ENCODE measurements at places on chromosomes 12 and 14. TPM values are rescaled to one million over a fixed set of nuclear protein-coding genes. Genes with fewer than 3 reads are reported as not detected.

DNA sequence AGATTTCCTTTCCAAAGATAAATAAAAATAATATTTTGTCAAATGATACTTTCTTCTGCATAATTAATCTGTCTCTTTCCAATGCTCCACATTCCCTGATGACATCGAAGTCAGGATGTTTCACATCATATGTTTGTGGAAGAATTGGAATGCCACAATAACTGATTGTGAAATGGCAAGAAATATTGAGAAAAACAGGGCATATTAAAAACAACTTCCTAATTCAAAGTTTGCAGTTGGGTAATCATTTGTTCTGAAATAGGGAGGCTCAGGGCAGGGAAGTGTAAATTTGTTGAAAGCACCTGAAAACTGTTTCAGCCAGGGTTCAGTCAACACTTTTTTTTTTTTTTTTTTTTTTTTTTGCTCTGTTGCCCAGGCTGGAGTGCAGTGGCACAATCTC, 50.7 kb downstream of the BCAT1 start:
- peaks cover 20% of the 10 kb centered on the region for H3K4me1 ChIP-seq
- H3K4me3 ChIP-seq: no peak overlapping the region
- no peak for DNase-seq
- no peak overlapping the region for H3K27ac ChIP-seq

DNA sequence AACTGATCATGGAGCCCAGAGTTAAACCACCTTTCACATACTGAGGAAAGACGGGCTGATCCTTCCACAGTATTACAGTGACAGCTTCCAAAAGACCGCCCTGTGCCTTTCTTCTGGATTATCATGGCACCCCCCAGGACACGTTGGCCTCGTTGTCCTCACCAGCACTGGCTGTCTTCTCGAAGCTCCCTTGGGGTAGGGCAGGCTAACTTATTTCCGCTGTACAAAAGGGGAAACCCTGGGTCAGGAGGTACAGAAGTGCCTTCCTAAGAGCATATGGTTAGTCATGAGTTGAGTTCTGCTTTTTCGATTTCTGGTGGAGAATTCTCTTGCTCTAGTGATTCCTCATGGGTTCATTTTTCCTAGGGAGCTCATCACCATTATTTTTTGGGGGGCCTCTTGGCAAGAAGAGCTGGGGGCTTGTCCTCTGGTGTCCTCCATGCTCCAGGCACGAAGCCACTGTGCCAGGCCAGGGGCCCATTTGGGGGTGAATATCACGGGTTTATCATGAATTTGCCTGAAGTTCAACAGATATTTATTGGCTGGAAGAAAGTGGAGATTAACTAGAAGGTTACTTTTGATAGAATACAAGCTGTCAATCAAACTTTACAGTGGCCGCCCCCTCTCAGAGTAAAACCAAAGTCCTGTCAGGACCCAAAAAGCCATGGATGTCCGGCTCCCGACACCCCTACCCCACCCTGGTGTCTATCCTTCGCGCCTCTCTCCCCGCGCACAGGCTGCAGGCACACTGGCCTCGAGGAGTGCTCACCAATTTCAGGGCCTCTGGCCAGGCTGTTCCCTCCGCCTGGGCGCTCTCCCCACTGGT, 8.8 kb upstream of the TRAF3 start:
- H3K27ac ChIP-seq: no peak overlapping the region
- no peaks in the 10 kb centered on the region for H3K27me3 ChIP-seq
- peaks cover 8% of the 10 kb centered on the region for H3K4me1 ChIP-seq
- no peak for DNase-seq

LGR5 gene
- not detected for total RNA-seq

DNA sequence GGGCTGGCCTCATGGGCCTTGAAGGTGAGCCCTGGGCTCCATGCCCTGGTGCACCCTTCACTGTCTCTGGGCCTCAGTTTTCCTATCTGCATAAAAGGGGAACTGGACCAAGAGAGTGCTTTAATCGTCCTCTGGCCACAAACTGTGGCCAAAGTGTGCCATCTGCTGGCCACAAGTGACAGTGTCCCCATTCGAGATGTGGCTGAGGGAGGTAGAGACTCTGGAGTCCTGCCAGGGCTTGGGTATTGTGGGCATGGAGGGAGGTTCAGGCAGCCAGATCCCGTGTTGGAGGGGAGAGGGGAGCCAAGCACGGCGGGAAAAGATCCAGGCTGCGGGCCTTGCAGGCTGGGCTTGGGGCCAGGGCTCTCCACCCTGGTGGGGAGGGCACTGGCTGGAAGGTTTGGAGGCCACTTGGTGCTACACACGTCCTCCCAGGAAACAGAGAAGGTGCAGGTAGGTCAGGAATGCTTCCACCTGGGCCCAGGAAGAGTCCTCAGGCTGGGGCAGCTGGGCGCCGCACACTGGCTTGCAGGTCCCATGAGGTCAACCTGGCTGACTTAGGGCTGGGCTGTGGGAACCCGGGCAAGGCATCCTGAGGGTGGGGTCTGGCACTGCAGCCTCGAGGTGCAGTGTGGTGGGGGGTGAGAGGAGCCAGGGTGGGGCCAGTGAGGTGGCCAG, 7.3 kb upstream of the KIF26A start:
- no peak overlapping the region for H3K4me3 ChIP-seq
- peaks cover 14% of the 10 kb centered on the region for H3K27me3 ChIP-seq
- peaks cover 2% of the 10 kb centered on the region for H3K36me3 ChIP-seq

DNA sequence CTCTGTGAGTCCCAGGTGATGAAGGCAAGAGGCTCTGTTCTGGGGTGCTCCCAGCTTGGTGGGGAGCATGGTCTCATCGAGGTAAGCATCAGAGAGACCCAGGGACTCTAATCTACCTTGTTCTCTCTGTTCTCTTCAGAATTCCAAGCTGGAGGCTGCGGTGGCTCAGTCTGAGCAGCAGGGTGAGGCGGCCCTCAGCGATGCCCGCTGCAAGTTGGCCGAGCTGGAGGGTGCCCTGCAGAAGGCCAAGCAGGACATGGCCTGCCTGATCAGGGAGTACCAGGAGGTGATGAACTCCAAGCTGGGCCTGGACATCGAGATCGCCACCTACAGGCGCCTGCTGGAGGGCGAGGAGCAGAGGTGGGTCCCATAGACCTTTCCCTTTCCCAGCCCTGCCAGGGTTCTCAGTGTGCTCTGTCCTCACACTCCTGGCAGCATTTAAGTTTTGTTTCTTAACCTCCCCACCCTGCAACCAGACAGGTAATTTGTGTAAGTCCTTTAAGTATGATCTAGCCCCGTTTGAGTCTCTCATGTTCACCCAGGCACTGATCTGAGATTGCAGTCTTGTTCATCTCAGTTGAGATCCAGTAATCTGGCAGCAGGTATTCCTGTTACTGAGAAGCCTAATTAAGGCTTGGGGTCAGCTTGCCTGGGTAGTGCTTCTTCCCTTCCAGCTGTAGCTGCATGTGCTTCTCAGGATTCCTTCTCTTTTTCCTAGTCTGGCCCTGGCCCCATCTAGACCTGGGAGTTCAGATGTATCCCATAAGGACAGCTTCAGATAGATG, 14.8 kb upstream of the KRT81 start:
- H3K36me3 ChIP-seq: no peaks in the 10 kb centered on the region
- H3K4me3 ChIP-seq: no peak overlapping the region
- H3K27me3 ChIP-seq: peaks cover 45% of the 10 kb centered on the region
- DNase-seq: no peak
- peaks cover 32% of the 10 kb centered on the region for H3K4me1 ChIP-seq

- peaks cover 46% of the 10 kb centered on the region for H3K4me1 ChIP-seq
- H3K27me3 ChIP-seq: peaks cover 2% of the 10 kb centered on the region
- peak overlapping the region; percentile 61 for H3K4me3 ChIP-seq
- H3K36me3 ChIP-seq: no peaks in the 10 kb centered on the region
- H3K27ac ChIP-seq: peak overlapping the region; percentile 95
Measured at GRCh38 chr12:57899010-57899662, 42.2 kb upstream of the ATP23 start.

ESPL1 gene
- total RNA-seq: 126 TPM

- no peak for DNase-seq
- no peaks in the 10 kb centered on the region for H3K27me3 ChIP-seq
- no peak overlapping the region for H3K27ac ChIP-seq
- no peaks in the 10 kb centered on the region for H3K4me1 ChIP-seq
- no peaks in the 10 kb centered on the region for H3K36me3 ChIP-seq
Measured at GRCh38 chr12:102757882-102758226, 159.2 kb downstream of the PAH start.

DNA sequence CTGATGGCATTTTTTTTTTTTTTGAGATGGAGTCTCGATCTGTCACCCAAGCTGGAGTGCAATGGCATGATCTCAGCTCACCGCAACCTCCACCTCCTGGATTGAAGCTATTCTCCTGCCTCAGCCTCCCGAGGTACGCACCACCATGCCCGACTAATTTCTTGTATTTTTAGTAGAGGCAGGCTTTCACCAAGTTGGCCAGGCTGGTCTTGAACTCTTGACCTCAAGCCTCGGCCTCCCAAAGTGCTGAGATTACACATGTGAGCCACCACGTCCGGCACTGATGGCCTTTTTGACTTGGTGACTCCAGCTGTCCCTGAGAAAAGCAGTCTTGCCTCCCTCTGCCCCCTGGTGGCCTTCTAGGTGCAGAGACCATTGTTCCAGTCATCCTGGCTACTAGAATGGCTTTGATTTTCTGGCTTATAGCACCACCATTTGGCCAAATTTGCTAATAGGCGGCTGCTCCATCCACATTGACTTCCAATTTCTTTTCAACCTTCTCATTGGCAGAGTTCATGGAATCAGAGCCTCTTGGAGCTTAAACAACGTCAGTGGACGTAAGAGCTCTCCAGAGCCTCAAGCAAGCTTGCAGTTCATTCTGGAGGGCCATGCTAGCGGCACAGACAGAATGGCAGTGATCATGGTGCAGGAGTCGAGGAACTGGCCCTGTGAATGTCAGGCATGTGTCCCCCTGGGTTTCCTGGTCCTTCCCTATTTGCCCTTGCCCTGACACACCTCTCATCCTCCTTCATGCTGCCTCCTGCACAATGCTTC, 25.4 kb upstream of the EIF4B start:
- H3K27me3 ChIP-seq: peaks cover 30% of the 10 kb centered on the region
- DNase-seq: peak; percentile 90
- no peaks in the 10 kb centered on the region for H3K36me3 ChIP-seq
- no peaks in the 10 kb centered on the region for H3K4me1 ChIP-seq
- no peak overlapping the region for H3K4me3 ChIP-seq

DNA sequence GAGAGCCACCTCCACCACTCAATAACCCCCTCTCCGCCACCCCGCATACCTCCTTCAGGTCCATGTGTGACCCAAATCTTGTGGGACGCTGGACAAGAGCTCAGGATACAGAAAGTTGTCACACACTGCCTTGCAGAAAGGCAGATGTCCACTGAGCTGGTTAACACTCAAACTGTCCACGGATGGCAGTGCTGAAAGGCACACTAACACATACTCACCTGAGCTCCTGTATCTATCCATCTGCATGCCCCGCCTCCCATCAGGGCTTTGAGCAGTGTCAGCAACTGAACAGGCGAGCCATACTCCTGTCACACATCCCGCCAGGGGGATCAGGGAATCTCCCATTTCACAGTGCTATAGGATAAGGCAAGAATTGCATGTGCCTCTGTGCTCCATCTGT, 642.0 kb downstream of the GALC start:
- H3K27ac ChIP-seq: no peak overlapping the region
- H3K4me1 ChIP-seq: no peaks in the 10 kb centered on the region
- no peak overlapping the region for H3K4me3 ChIP-seq
- DNase-seq: no peak

LHX5 gene
- total RNA-seq: not detected

GPRC5D gene
- not detected for total RNA-seq

Measured in activated CD8-positive, alpha-beta T cell treated with anti-CD3 and anti-CD28 coated beads, Interleukin-2, amount 10 ng/mL, durations not matched to agents 7 days and 5 days (primary cell).